ENCODE measurements at places on chromosomes 4 and X.

DNA sequence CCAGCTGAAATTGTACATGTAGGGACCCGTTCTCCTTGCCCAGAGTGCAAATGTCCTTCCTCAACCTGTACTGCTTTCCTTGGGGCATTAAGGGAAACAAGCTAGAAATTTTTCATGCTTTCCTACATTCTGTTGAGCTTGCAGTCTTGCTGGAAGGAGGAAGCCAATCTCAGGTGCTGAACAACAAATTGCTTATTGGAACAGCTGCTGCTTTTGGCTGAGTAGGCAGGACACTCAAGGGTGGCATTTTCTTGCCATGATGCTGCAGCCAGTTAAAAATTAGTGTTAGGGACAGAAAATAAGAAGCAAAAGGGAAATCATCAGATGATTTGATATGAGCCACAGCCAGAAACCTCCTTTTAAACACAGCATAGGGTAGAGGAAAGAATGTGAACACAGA, 223.7 kb downstream of the QDPR start:
- no peak for DNase-seq

DNA sequence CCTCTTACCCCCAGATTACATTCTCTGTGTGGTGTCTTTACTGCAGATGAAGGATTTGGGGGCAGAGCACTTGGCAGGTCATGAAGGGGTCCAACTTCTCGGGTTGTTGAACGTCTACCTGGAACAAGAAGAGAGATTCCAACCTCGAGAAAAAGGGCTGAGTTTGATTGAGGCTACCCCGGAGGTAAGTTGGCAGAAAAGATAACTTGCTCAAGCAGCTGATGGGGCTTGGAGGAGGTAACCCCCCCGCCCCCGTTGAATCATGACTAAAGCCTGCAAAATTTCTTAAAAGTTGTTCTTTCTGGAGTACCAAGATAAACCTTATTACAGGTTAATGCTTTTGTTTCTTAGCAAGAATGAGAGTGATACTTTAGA, 1.5 kb downstream of the CCNG2 start:
- no peak for DNase-seq

- DNase-seq, result no peak
These were observed 201.1 kb downstream of the ARHGAP24 start for GRCh38 chr4:85676050-85676425.

DNA sequence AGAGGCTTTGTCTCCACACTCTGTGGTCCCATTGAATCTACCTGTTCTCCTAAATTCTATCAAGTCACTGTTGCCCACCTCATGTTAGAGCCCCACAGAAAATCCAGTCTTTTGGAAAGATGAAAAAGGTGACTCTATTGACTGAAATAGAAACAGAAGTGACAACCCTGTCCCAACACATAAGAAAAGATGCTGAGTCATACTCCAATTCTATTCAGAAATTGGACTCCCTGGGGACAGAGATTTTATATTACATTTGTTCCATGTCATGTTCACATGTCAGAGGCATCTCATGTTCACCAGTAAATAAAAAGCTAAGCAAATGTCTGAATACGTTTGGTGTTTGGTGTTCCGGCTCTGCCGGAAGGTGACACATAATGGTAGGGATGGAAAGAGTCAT, 2.9 kb upstream of the GRPR start:
- DNase-seq, result no peak

Data from T-helper 2 cell treated with Interferon-gamma antibody and Interleukin-4, amounts not matched to agents 5 μg/mL and 100 μg/mL, for 36 hours (primary cell).